G401 (cell line): ENCODE measurements at places on chromosomes 5 and 9. TPM values are rescaled to one million over a fixed set of nuclear protein-coding genes. Genes with fewer than 3 reads are reported as not detected.

DNA sequence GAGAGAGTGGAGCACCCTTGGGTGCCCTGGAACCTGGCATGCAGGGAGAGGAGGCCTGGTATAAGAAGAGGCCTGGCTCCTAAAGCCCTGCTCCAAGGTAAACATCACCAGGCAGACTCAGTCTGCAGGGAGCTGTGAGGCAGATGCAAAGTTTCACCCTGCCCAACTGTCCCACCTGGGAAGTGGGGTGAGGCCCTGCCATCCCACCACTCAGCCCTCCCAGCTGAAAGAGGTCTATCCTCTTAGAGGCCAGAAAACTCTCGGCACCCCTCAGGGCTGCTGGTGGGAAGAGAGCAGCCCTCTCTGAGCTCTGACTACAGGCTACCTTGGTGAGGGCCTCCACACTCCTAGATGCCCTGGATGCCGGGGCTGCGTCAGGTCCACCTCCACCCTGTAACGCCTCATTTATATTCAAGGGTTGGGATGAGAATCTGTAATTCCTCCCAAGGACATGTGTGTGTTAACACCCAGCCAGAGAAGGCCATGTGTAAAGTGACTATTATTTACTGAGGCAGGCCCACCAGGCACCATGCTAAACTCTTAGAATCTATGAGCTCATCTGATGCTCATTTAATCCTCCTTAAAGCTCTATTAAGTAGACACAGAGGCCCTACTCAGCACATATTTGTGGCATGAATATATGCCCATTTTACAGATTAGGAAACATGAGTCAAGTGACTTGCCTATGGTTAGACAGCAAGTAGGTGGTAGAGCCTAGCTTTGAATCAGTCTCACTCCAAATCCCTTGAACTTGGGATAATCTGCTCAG, 205.9 kb downstream of the FSTL4 start:
- DNase-seq: no peak

GRCh38 chr5:135979510-135979909, 24.7 kb upstream of the LECT2 start:
- DNase-seq: no peak

DNA sequence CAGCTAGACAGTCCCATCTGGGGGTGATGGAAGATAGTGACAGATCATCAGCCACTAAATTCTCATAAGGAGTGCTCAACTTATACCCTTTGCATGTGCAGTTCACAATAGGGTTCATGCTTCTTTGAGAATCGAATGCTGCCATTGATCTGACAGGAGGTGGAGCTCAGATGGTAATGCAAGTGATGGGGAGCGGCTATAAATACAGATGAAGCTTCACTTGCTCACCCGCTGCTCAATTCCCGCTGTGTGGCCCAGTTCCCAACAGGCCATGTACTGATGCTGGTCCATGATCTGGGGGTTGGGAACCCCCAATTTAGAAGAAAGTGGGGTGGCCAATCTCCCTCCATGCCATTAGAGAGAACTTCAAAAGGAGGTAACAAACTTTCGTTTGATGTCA, 44.9 kb upstream of the ZNF462 start:
- DNase-seq: no peak

UBE2QL1 gene
- total RNA-seq: not detected in 2 replicates
